ENCODE measurements at places on chromosomes 13 and 19.

GRCh38 chr13:20258208-20258962 lies 26.3 kb upstream of the GJB6 start:
- peak; percentile 7 for DNase-seq

DNA sequence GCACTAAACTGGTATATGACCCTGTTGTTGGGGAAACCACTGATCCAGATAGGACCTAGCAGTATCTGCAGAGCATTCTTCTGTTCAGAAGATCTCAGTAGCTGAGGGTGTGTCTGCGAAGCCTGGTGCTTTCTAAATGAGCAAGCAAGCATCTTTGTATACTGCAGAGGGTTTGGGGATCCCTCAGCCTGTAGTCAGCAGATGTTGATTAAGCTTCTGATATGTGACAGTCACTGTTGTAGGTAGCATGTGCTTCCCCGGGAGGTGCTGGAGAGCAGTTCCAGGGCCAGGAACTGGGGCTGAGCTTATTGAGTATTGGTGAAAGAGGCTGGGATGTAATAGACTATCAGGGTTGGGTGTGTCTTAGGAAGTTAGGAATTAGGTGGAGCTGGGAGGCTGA lies 1.5 kb downstream of the SCAF1 start:
- DNase-seq: no peak

- DNase-seq: no peak
Measured at GRCh38 chr19:5925830-5926427, 11.9 kb downstream of the CAPS start.

DNA sequence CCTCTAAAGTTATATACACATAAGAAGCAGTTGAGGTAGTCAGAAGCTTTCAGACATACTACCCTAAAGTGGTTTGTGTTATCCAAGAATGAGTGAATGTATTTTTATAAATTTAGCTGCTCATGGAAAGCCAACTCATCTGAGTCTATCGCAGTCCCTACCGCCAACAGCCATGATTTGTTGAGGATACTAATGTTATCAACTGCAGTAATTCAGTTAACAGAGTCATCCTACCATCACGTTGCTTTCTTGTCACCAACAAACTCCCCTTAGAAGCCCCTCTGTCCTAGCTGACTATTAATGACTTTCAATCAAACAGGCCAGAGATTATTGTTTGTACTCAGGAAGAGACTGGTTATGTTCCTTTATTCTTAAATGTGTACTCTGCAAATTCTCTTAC lies 169.9 kb downstream of the DCT start:
- no peak for DNase-seq

- no peak for DNase-seq
Measured at GRCh38 chr13:89828506-89828905, 1519.0 kb upstream of the MIR17HG start.

DNA sequence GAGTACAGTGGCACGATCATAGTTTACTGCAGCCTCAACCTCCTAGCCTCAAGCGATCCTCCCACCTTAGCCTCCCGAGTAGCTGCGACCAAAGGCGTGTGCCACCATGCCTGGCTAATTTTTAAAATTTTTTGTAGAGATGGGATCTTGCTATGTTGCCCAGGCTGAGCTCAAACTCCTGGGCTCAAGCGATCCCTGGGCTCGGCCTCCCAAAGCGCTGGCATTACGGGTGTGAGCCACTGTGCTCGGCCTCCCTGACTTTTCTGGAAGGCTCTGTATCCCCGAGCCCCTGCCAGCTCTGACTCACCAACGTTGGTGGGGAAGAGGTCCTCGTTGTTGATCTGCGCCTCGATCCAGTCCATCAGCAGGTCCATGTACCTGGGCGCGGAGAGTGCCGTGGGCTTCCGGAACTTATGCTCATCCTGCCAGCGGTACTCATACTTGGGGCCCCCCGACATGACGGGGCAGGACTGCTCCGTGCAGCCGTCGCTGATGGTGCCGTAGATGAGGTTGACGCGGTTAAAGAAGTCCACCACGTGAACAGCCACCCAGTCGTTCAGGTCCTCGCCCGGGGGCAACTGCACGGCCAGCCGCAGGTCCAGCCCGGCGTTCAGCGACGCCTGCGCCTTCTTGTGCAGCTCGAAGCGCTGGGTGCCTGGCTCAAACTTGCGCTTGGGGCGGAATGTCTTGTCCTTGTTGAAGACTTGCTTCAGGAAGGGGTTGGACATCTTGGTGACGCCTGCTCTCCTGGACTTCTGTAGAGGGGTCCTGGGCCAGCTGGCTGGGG lies 18.1 kb downstream of the MOB3A start:
- no peak for DNase-seq

DNA sequence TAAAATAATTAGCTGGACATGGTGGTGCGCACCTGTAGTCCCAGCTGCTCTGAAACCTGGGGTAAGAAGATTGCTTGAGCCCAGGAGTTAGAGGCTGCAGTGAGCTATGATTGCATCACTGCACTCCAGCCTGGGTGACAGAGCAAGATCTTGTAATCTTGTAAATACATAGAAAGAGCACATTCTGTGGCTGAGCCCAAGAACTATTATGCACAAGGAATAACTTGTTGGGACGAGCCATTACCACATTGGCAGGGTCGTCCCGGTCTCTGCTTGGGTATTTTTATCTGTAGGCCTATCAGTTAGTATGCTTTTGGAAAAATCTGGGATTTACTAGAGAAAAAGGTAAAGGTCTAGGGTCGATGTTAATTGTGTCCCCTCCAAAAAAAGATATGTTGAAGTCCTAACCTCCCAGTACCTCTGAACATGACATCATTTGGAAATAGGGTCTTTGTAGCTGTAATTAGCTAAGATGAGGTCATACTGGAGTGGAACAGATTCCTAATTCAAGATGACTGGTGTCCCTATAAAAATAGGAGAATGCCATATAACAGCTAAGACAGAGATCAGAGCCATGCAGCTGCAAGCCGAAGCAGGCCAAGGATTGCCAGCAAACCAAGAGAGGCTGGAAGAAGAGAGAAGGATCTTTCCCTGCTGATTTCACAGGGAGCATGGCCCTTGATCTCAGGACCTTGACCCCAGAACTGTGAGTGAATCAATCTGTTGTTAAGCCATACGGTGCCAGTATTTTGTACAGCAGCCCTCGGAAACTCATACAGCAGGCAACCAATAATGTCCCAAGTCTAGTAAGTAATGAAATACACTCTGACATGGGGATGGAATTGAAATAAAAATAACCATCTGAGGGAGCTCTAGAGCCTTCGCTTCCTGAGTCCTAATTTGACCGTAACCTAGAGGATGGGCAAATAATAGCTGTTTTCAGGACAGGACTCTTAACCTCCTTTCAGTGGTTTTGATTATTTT lies 77.0 kb downstream of the TM9SF2 start:
- peak; percentile 18 for DNase-seq

- no peak for DNase-seq
Measured at GRCh38 chr19:2045501-2046045, 5.5 kb downstream of the MKNK2 start.

DNA sequence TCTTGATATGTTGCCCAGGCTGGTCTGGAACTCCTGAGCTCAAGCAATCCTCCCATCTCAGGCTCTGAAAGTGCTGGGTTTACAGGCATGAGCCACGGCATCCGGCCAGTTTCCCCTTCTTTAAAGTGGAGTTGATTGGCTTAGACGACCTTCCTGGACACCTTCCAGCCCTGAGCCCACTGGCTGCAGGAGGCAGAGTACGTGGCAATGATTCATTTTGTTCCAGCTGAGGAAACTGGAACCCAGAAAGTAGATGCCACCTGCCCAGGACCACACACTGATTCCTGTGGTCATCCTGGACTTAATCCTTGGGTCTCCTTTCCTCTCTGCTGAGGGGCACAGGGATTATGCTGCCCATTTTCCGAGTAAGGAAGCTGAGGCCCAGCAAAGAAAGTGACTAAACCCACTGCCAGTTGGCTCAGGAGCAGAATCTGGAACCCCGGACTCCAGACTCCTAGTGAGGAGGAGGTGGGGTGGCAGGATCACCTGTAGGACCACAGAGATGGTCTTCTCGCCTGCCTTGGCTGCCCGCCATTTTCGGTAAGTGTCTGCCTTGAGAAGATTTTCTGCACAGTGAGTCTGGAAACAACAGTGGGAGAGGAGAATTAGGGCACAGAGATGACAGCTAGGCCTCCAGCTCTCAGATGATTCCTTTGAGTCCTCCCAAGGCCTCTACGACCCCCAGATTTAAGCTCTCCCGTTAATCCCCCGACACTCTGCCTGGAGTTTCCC lies 737 bp downstream of the XRCC1 start:
- no peak for DNase-seq

- peak; percentile 86 for DNase-seq
Measured at GRCh38 chr19:4633140-4633967, 6.0 kb upstream of the TNFAIP8L1 start.

GRCh38 chr13:49908637-49909036 lies 27.5 kb downstream of the SPRYD7 start:
- no peak for DNase-seq

DNA sequence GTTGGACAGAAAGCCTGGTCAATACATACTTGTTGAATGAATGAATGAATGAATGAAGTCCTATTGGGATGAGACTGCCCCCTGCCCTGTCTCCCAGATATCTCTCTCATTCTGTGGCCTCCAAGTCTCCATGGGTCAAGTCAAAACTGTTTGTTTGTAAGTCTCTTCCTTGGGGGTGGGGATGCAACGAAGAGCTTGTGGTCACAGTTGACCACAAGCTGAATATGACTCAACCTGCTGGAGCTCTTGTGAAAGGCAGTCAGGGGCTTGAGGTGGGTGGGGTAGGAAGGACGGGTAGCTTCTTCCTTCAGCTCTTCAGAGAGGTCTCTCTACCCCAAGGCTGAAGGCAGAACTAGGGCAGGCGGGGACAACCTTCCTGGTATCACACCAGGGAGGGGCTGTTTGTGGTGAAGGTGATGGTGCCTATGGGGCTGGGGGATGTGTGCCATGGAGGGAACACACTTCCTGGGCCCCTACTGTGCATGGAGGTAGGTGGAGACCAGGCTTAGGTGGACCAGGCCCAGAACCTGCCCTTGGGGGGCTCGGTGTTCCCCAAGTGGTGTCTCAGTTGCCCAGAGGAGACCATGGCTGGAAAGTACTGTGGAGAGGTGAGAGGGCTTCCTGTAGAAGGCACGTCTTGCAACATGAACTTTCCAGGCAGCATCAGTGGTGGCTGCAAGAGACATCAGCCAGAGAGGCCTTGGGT lies 8.0 kb downstream of the MYO1F start:
- DNase-seq: peak; percentile 96

GRCh38 chr13:95676105-95676761 lies 706 bp upstream of the DNAJC3 start:
- peak; percentile 76 for DNase-seq

GRCh38 chr19:51710163-51710562 lies 13.6 kb downstream of the HAS1 start:
- DNase-seq: no peak

DNA sequence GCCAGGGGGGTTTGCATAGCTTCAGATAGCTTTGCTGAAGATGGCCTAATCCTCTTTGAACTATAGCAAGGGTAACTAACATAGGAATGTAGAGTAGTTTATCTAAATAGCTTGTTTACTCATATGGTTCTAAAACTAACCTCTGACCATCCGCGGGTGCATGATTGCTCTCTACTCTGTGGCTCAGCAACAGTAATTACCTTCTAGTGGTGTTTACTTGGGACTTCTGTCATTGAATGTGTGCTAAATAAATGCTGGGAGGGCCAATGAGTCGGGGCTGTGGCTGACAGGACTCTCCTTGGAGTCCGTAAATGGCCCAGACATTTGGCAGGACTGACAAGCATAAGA lies 1461.9 kb downstream of the UQCRFS1 start:
- DNase-seq: no peak

- no peak for DNase-seq
Measured at GRCh38 chr13:69279213-69279612, 828.4 kb upstream of the ATXN8OS start.

- no peak for DNase-seq
Measured at GRCh38 chr13:101917833-101918661, 465.6 kb downstream of the ITGBL1 start.

DNA sequence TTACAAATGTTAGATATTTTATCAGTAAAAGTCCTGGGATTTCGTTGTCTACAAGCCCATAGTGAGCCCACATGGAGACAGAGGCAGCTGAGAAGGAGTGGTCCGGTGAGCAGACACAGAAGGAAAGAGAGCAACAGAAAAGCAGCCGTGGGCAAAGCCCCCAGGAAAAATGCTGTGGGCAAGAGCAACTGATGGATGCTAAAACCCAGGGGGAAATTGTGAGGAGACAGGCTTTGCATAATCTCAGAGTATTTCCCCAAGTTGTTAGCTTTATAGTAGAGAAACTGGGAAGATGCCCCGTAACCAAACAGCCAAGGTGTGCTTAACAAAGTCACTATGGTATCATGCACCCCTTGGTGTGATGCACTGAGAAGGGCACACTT lies 35.1 kb downstream of the GJA3 start:
- no peak for DNase-seq

DNA sequence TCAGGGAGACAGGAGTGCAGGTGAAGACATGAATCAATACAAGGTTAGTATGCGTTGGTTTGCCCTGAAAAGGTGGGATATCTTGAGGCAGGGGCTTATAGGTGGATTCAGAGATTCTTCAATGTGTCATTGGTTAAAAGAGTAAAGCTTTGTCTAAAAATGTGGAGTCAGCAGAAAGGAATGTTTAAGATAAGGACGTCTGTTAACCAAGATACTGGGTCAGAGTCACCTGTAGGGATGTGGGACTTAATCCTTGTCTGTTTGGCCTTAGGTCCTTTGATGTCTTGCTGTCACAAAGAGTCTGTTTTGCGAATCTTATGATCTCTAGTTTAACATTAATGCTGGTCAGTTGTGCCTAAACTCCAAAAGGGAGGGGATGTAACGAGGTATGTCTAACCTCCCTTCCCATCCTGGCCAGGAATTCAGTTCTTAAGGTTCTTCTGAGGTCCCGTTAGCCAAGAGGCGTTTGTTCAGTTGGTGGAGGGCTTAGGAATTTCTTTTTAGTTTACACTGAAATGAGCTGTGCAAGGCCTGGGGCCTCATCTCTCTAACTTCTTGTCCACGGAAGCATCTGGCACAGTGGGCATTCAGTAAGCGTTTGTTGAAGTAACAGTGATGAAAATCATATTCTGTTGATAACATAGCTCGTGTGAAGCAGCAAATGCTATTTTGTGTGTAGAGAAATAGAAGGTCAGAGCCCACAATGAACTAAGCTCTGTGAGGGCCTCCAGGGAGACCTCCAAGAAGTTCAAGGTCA lies 96.2 kb upstream of the RNF113B start:
- no peak for DNase-seq

DNA sequence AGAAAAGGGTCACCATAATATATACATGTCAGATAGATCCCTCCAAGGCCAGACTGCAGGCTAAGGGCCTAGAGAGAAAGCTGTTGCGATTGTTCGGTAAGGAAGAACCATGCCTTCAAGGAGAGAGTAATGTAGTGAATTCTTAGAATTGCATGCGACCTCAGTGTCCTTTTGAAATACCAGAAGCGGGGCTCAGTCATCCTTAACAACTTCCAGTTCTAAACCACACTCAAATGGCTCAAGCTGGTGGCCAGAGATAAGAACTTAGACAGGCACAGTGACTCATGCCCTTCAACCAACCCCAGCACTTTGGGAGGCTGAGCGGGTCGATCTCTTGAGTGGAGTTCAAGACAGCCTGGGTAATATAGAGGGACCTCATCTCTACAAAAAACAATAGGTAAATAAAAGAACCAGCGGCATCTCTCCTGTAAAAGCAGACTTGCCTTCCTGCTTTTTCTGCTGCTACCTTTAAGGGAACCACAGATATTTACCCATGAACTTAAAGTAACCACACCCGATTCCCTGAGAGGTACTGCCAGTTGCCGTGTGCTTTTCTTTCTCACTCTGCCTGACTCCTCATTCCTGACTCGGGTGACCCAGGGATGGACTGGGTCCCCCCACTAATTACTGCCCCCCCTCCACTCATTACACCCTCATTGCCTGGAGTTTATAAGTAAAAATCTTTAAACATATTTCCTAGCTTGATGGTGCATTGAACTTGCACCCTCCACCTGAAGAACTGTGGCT lies 15.4 kb upstream of the SIGLEC6 start:
- DNase-seq: peak; percentile 25

- DNase-seq: peak; percentile 59
Measured at GRCh38 chr19:15252398-15253018, 20.3 kb upstream of the EPHX3 start.

Data from fibroblast of villous mesenchyme (primary cell).